WERI-Rb-1 (cell line): ENCODE measurements at places on chromosomes 3 and 15.

- peak; percentile 55 for DNase-seq
These were observed 78.3 kb upstream of the CDIN1 start for GRCh38 chr15:36501063-36501678.

DNA sequence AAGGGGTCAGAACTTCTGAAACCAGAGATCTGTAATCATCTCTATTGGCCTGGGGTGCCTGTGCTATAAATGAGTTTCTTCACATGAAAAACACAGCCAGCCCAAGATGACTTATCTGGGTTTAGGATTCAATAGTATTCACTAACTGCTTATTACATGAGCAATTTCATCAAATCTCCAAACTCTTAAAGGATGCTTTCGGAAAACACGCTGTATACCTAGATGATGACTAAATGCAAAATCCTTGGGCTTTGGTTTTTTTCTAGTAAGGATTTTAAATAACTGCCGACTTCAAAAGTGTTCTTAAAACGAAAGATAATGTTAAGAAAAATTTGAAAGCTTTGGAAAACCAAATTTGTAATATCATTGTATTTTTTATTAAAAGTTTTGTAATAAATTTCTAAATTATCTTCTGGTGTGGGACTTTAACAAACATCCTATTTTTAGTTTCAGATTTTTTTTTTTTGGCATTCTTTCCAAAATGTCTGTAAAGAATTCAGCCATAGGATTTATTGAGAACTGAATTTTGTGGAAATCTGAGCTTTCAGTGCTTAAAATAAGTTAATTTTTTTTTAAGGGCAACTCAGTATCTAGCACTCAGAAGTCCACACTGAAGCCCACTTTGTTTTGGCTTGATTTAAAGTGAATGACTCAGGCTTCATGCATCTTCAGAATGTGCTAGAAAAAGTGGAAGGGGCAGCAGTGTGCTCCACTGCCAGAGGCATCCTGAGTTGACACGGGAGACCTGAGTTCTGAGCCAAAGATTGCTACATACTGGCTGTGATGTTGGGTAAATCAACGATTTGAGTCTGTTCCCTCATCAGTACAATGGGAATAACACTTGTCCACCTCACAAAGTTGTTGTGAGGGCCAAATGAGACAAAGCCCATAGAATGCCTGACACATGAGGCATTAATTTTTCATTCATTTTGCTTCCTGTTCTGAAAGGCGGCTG lies 18.7 kb downstream of the TMEM43 start:
- no peak for DNase-seq

DNA sequence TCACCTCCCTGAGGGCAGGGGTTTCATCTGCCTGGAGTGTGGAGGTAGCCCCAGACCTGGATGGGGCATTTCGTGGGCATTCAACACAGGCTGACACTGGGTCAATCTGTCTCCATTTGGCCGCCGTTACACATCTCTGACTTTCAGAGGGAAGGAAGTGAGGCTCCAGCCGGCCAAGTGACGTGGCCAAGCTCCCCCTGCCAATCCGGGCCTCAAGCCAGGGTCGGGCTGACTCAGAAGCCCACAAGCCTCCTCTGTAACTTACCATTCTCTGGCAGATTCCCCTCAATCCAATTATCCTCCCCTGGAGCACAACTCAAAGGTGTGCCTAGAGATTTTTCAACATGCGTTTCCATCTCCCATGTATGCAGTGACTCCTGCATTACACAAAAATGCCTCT lies 227.6 kb downstream of the KLF13 start:
- DNase-seq: no peak

DNA sequence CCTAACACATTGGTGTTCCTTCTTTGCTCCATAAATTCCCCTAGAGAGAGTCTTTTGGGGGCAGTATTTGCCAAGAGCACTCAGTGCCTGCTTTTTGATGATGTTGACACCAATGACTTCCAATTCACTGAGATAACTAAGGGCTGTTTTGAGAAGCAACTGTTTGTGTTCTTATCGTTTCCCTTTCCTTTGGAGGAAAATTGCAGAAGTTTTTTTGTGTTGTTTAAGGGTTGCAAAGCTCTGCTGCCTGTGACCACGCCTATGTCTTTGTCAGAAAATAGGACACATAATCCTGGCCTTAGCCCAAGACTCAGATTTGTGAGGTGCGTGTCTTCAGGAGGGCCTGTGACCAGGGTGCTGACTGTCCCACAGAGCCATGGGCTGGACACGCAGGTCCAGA lies 99.6 kb downstream of the FAM43A start:
- DNase-seq: no peak

DNA sequence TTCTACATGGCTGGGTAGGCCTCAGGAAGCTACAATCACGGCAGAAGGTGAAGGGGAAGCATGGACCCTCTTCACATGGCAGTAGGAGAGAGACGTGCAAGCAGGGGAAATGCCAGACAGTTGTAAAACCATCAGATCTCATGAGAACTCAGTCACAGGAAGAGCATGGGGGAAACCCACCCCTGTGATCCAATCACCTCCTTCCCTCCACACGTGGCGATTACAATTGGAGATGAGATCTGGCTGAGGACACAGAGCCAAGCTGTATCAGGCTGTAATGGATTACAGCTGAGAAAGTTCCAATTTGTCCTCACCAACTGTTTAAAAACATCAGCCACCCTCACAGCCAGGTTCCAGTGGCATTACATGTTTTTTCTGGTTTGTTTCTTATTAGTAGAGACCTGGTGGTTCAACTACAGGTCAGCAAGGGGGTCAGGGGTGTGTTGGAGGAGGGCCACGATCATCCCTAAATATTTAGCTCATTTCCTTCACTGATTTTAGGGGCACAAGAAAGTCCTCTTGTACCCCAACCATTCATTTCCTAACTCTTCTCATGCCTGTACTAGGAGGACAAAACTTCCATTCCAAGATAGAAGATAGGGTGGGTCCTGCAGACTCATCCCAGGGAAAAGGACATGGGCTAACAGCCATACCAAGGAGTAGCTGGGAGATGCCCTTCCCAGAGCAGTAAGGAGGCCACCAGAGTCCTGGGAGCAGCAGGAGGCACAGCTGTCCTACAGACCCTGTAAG lies 54.4 kb downstream of the ANXA2 start:
- no peak for DNase-seq

DNA sequence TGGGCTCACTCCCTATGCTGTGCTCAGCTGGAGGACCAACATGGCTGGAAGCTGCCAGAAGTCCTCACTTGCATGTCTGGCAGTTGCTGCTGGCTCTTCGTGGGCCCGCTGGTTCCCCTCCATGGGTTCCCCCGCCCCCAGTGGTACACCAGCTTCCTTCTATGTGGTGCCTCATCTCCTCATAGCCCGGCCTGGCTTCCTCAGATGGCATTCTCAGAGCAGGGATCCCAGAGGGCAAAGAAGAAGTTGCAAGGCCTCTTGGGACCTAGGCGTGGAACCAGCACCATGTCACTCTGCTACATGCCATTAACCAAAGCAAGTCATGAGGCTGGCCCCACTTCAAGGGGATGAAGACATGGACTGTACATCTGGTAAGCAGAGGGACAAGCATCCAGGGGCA lies 2.9 kb upstream of the CFAP92 start:
- no peak for DNase-seq

GRCh38 chr3:143736205-143736997 lies 111.9 kb downstream of the SLC9A9 start:
- no peak for DNase-seq

GRCh38 chr15:98803228-98804056 lies 155.1 kb downstream of the IGF1R start:
- DNase-seq: no peak

- no peak for DNase-seq
These were observed 68.8 kb upstream of the ABHD2 start for GRCh38 chr15:89019436-89019835.

DNA sequence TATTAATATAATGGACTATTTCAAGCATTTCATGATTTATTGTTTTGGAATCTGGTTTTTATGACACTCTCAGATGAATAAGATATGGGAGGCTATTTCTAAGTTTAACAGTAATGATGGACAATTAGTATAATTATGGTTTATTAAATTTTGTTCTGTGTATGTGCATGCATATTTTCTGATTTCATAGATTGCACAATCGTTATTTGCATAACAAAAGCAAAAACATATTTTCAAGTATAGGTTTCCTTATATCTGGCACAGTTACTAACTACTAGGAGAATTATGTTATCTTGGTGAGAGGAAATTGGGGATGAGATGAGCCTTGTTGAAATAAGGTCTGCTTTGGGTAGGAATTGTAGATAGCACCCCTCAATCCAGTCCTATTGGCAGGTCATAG lies 413.1 kb downstream of the MCTP2 start:
- no peak for DNase-seq

DNA sequence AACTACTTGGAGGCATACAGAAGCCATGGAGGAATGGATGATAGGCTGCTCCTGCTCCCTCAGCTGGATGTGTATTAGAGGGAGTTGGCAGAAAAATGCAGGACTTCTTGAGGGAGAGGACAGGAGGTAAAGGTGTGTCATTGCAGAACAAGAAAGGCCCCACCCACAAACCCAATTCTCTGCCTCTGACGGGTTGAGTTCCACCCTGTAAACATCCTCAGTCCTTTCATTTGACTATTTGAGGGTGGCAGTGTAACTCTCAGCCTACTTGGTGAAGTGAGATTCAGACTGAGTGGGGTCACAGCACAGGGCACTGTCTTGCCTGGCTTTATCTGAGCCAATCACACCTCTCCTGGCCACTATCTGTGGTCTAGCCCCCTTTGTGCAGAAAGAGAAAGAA lies at the start of gene TPRG1:
Gene TPRG1 (plus strand): TSS at position 265 of the 400 bp plus-strand sequence. CDS start 35,414 bp downstream, outside the sequence.
- DNase-seq: no peak

- no peak for DNase-seq
These were observed 124.5 kb upstream of the TBL1XR1 start for GRCh38 chr3:177321819-177322218.

DNA sequence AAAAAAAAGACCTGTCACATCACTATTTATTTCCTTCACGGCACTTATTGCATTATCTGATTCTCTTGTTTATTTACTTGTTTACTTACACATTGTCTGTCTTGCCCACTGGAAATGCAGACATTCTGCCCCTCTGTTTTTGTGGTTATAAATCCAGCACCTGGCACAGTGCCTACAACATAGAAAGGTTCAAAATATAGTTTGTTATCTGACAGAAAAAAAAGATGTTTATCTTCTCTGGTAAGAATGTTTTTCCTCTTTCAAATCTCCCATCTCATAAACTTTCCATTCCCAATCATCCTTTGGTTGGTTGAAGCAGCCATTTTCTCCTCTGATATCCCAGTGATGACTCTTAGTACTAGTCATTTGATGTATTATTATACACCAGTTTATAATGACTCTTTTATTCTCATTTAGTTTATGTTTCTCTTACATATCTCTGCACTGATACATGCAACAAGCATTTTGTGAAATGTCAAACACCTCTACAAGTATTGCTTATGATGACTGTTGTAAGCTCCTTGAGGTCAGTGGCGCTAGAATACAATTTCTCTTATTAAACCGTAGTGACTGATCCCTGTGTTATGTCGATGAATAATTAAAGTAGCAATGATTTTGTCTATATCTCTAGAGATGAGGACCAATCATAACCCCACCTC lies 398.4 kb upstream of the TBL1XR1 start:
- DNase-seq: no peak

GRCh38 chr3:15531346-15531745 lies 9.8 kb upstream of the COLQ start:
- no peak for DNase-seq

GRCh38 chr3:49158792-49159191 lies 7.3 kb downstream of the CCDC71 start:
- no peak for DNase-seq

GRCh38 chr15:25931851-25932250 lies 68.7 kb upstream of the ATP10A start:
- DNase-seq: no peak

DNA sequence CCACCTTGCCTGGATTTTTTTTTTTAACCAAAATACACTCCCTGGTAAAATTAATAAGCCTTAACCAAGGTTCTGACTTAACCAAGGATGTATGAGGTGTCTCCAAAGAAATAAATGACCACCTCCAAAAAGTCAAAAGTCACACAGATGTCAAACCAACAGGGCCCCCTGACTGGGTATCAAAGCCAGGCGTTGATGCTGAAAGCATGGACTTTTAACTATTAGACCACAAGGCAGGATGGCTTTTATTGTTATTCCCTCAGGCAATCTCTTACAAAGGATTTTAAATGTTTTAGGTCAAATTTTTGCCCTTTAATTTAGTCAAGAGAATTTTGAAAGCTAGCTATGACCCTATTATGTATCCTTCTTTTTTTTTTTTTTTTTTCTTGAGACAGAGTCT lies 60.4 kb downstream of the OSTN start:
- no peak for DNase-seq

- DNase-seq: no peak
These were observed 29.5 kb downstream of the ABHD2 start for GRCh38 chr15:89117790-89118189.

DNA sequence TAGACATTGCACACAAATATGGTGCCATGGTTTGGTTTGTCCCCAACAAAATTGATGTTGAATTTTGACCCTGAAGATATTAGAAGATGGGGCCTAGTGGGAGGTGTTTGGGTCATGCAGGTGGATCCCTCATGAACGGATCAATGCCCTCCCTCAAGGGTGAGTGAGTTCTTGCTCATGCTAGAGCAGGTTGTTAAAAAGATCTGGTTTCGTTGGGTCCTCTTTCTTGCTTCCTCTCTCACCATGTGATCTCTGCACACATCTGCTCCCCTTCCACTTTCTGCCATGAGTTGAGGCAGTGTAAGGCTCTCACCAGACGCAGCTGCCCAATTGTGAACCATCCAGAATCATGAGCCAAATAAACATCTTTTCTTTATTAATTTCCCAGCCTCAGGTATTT lies 87.8 kb upstream of the MDFIC2 start:
- no peak for DNase-seq

DNA sequence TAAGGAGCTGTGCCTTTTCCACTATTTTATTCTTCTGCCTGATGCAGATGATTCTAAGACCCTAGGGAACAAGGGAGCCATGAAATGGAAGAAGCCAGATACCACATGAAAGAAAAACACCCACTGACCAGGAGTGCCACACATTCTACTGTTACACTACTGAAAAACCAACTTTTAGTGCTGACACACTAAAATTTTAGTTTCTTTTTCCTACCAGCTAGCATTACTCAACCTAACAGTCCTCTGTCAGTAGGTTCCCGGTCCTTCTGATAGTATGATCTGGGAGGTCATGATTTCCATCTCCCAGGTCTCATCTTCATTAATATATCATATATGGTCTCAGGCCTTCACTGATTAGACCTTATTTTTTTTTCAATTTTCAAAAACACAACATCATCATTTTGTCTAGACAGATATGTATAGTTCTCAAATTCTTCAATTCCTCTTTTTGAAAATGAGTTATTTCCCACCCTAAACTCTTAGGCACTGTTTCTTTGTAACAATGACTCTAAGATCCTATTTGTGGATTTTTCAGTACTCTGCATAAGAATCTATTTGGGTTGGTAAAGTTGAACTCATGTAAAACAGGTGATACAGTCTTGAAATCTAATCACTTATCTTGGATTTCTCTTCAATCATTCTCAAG lies 321.8 kb downstream of the CTNNB1 start:
- no peak for DNase-seq

DNA sequence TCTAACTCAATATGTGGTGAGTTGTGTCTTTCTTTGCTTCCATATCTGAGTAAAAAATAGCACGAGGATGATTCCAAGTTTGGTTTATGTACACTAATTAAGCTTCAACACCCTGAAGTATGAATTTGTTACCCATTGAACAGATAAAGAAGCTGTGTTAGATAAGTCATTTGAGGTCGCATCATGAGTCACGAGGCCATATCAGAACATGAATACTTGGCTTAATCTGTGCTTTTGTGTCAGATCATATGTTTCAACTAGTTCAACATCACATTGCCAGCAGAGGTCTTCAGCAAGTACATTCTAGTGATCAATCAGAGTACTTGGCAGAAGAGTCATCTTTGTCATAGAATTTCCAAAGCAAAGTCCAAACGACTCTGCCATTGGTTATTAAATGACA lies 26.3 kb upstream of the MITF start:
- no peak for DNase-seq
